ENCODE measurements at places on chromosomes 16 and 17. TPM values are rescaled to one million over a fixed set of nuclear protein-coding genes. Genes with fewer than 3 reads are reported as not detected.

Gene TMC7
- total RNA-seq = 1.2 TPM

- peaks cover 28% of the 10 kb centered on the region for H3K36me3 ChIP-seq
- no peaks in the 10 kb centered on the region for H3K27me3 ChIP-seq
- H3K27ac ChIP-seq = no peak overlapping the region
These were observed 138.9 kb downstream of the AATF start for GRCh38 chr17:37087683-37088082.

- peaks cover 11% of the 10 kb centered on the region for H3K27me3 ChIP-seq
- no peak overlapping the region for H3K4me3 ChIP-seq
- peaks cover 26% of the 10 kb centered on the region for H3K4me1 ChIP-seq
- DNase-seq = peak; percentile 48
- H3K27ac ChIP-seq = peak overlapping the region; percentile 50
These were observed 24.3 kb upstream of the B4GALNT2 start for GRCh38 chr17:49108318-49108717.

- DNase-seq = no peak
- H3K4me3 ChIP-seq = no peak overlapping the region
- H3K36me3 ChIP-seq = no peaks in the 10 kb centered on the region
- H3K27me3 ChIP-seq = no peaks in the 10 kb centered on the region
These were observed 55.7 kb upstream of the GPR139 start for GRCh38 chr16:20129375-20129774.
